ENCODE measurements at places on chromosomes 13 and 19.

- DNase-seq: no peak
Observed at GRCh38 chr13:99864627-99864990, 107.0 kb downstream of the ZIC5 start.

DNA sequence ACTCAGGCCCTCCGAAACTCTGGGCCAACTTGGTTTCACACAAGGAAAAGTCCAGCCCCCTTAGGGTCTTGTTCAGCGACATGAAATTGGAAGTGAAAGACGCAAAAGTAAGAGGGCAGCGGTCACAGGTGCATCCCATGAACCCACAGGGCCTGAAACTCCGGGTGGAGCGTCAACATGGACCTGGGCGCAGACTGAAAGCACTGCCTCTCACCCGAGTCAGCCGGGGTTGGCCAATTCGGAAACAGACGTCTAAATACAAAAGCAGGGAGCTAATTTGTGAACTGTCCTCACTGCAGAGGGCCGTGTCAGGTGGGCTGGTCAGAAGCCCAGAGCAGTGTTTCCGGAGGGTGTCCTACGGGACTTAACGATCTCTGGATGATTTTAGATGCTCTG, 26.7 kb downstream of the ADPRHL1 start:
- DNase-seq: no peak

- DNase-seq: peak; percentile 41
Observed at GRCh38 chr19:38228491-38229439, 4.7 kb upstream of the DPF1 start.

- DNase-seq: no peak
Observed at GRCh38 chr13:40096357-40096901, 441.0 kb downstream of the COG6 start.

- DNase-seq: no peak
Observed at GRCh38 chr13:110826861-110827672, 87.8 kb downstream of the ANKRD10 start.

- DNase-seq: no peak
Observed at GRCh38 chr13:111272117-111272516, 48.3 kb upstream of the TEX29 start.

- DNase-seq: no peak
Observed at GRCh38 chr19:3798137-3798536, 12.0 kb upstream of the MATK start.

GRCh38 chr19:19615086-19615485, 3.4 kb downstream of the PBX4 start:
- no peak for DNase-seq

- no peak for DNase-seq
Observed at GRCh38 chr13:74820809-74821208, 661.2 kb downstream of the TBC1D4 start.

DNA sequence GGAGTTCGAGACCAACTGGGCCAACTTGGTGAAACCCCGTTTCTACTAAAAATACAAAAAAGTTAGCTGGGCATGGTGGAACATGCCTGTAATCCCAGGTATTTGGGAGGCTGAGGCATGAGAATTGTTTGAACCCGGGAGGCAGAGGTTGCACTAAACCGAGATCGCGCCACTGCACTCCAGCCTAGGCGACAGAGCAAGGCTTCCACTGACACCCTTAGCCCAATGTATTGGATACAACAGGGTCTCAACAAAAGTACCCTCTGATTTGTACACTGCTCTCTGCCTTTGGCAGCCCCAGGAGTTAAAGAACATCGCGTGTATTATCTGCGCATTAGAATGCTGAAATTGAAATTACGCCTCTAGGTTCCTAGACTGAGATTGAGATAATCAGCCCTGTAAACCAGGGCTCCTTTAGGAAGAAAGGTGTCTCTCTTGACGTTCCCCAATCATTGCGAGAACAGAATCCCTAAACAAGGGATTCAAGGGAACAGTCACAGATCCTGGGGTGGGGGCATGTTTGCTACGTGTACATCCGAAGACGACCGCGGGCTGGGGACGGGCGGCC, 21.9 kb downstream of the IPO5 start:
- DNase-seq: no peak

- peak; percentile 63 for DNase-seq
Observed at GRCh38 chr13:102040812-102041211, 361.0 kb downstream of the FGF14 start.

GRCh38 chr19:43704002-43704705, 11.7 kb upstream of the IRGC start:
- no peak for DNase-seq

DNA sequence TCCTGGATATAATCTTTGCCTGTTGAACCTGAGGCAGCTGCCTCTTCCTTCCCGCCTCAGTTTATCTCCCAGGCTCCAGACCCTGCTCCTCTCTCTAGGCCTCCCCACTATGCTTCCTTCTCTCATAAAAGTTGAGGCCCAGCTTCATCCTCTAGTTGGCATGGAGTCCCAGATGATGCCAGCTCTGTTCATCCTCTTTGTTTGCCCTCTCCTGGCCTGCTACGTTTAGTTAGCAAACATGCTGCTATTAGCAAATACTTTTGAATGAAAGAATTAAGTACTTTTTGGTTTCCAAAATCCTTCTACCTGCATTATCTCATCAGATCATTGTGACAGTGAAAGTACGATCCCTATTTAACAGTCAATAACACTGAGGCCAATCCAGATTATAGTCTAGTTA, 472.5 kb downstream of the COG6 start:
- no peak for DNase-seq

DNA sequence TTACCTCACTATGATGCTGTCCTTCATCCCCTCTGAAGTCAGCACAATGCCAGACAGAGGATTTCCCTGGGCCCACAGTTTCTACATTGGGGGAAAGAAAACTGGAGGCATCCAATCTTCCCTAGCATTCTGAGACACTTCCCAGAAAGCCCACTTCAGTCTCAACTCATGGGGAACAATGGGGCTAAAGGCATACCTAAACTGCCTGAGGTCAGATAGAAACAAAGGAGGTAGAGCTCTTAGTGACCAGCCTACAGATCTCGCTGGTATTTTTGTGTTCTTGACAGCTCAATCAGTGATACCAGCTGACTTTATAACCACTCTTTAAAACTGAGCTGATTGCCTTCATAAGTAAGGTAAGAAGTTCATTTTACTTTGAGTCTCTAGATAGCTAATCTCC, 881.0 kb upstream of the GPC6 start:
- DNase-seq: no peak

- DNase-seq: no peak
Observed at GRCh38 chr13:112983428-112984196, 14.6 kb downstream of the MCF2L start.

GRCh38 chr19:2823646-2824045, 4.0 kb downstream of the ZNF554 start:
- no peak for DNase-seq

DNA sequence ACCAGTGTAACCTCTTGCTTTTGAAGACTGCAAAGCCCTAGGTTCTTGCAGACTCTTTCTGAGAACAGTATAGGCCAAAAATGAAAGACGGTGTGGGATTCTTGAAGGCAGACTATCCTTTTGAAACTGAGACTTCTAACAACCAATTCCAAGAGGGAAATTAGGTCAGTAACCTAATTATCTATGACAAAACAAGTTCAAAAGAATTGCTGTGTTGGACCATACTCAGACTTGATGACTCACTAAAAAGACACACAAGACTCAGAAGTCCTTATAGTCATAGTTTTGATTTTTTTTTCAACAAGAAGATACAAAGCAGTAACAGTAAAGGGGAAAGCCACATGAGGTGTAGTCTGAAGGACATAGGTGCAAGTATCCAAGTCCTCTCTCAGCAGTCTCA, 624.0 kb upstream of the GPC6 start:
- no peak for DNase-seq

DNA sequence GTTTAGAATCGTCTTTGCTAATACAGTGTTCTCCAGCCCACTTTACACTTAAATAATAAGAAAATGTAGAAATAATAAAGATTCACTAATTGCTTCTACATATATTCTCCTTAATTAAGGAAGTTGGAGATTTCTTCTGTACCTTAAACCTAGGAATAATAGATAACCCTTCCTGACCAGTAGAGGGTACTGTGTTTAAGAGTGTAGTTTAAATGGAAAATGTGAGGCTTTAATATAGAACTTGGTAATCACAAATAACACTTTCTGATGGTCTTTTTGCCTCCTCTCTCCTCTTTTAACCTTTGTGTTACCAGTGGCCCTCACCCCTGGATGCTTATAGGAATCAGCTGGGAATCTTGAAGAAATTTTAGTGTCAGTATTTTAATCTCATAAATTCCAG, 20.7 kb downstream of the POMP start:
- DNase-seq: no peak

DNA sequence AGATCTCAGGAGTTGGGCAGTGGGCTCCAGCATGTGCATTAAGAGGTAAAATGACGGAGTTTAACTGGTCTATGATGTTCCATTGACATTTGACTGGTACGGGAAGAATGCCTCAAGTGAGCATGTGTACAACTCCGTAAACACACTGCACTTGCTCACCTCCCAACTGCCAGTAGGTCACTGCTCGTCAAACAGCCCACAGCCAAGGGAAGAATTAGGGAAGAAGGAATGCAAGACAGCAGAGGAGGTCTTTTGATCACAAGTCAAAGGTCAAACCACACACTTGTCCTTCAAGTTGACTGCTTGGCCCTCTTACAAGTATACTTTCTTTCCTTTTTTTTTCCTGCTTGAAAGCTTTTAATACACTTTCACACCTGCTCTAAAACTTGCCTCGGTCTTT, 236.7 kb downstream of the B3GLCT start:
- no peak for DNase-seq

DNA sequence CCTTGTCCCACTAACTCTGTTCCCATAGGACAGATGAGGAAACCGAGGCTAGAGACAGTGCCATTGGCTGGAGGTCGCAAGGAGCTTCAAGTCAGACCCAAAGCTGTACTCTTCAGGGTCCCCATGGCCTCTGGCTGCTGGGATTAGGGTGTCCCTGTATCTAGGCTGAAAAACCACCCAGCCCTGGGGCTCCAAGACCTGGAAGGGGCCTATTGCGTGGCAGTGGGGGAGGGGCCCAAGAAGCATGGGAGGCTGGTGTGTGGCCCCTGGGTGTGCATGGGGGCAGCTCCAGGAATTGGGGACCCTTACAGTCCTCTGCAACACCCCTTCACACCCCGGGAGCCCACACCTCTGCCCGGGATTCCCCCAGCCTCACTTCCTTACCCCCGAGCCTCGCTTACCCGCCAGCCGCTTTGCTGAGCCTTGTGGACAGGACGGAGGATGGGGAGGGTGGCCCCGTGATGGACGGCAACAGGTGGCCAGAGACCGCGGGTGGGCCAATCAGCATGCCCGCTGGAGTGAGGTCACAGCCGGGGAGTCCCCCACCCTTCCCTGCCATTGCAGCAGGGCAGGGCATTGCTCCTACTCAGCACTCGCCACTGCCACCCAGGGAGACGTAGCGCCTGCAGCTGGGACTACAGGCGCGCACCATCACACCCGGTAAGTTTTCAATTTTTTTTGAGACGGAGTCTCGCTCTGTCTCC, at the start of gene JSRP1:
JSRP1 (minus strand) TSS at position 436 of the 704 bp plus-strand sequence. CDS start 1,103 bp downstream, outside the sequence.
- no peak for DNase-seq

DNA sequence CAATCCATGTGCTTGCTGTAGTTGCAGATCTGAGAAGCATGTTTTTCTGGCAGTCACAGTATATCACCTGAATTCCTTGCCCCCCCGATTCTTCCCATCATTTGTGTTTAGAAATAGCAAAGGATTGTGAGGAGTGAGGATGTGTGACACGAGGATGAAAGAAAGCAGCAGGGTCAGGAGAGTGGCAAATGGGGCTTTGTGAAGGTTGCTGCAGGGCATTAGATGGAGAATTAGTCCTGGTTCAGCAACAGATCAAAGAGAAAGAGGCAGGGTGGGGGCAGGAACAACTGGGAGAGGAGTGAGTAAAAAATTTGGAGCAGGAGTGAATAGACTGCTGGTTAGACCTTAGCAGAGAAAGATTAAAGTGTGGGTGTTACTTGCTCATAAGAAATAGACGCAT, 47.7 kb upstream of the TNFSF11 start:
- no peak for DNase-seq

DNA sequence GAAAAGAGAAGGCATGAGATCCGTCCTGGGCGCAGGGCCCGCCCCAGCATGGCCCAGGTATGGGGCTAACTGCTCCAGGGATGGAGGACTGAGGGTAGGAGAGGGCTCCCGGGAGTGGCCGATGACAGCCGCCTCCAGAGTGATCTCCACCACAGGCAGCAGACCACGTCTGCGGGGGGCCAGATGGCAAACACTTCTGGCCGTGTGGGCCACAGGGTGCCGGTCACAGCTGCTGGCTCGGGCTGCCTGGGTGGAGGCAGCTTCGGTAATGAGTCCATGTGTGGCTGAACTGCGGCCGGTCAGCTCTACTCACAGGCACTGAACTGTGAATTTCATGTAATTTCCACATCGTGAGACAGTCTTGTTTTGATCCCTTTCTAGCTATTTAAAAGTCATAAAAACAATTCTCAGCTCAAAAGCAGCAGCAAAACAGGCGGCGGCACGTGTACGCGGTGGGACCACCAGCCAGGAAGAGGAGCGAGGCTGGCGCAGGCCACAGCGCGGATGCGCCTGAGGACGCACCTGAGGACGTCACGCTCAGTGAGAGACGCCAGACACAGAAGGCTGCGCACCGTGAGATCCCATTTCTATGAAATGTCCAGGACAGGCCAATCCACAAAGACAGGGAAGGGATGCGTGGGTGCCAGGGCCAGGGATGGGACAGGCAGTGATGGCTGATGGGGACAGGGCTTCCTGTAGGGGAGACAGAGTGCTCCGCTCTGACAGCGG, 4.0 kb downstream of the LSM7 start:
- DNase-seq: no peak

DNA sequence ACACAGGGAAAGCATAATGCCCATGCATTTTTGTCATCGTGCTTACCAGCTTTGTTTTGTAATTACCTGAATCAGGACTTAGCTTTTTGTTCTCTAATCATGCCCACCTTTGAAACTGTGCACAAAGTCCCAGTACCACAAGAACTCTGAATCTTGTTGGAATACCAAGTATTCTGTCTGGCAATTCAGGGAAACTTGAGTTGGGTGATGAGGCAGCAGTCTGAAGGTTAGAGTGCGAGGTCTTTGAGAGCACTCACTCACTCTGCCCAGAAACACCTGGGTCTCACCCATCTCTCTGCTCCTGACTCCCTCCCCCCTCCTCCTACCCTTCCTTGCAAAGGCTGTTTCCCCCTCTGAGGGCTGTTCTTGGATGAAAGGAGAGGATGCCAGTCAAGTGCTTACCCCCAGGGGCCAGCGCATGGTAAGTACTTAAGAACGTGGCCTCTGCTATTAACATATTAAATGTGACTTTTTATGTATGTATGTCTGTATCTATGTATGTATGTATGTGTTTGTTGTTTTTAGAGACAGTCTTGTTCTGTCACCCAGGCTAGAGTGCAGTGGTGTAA, 22.4 kb downstream of the SIPA1L3 start:
- no peak for DNase-seq

DNA sequence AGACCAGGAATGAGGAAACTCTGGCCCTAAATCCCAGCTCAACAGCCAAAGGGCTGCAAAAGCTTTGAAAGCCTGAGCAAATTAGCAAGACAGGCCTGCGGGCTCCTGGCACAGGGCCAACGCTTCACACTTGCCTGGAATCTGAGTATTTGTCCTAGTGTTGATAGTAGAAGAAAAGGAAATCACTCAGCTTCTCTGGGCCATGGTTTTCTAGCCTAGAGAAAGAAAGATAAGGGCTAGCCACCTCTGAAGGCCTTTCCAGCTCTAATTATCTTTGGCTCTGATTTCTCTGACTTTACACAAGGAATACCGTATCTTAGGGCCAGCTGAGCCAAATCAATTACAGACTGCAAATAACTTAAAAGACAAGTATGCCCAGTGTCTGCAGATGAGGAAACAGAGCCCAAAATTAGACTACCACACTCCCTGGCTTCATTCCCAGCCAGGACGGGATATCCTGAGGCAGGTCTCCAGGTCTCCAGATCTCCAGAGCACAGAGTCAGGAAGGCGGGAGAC, 69.6 kb downstream of the STK24 start:
- DNase-seq: peak; percentile 17

Measured in NCI-H1105 (cell line).